Omental fat pad (tissue), 4 donors: ENCODE measurements at places on chromosomes 11 and 22. TPM values are rescaled to one million over a fixed set of nuclear protein-coding genes. Genes with fewer than 3 reads are reported as not detected.

DNA sequence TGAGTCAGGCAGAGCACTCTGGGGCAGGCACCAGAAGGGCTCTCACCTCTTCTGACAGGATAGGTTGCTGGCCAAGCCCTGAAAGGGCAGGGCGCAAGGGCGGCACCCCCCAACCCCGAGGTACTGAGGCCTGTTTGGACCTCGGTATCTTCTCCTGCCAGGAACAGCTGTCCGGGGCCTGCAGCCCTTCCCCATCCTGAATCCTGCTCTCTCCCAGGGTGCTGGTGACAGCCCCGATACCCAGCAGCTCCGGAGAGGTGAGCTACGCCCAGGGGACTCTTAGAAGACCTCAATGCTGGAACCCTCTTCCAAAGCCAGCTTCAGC, 79.1 kb downstream of the PHF21B start:
- DNase-seq = no peak

The B3GAT1 gene
- total RNA-seq = 0.72 TPM

DNA sequence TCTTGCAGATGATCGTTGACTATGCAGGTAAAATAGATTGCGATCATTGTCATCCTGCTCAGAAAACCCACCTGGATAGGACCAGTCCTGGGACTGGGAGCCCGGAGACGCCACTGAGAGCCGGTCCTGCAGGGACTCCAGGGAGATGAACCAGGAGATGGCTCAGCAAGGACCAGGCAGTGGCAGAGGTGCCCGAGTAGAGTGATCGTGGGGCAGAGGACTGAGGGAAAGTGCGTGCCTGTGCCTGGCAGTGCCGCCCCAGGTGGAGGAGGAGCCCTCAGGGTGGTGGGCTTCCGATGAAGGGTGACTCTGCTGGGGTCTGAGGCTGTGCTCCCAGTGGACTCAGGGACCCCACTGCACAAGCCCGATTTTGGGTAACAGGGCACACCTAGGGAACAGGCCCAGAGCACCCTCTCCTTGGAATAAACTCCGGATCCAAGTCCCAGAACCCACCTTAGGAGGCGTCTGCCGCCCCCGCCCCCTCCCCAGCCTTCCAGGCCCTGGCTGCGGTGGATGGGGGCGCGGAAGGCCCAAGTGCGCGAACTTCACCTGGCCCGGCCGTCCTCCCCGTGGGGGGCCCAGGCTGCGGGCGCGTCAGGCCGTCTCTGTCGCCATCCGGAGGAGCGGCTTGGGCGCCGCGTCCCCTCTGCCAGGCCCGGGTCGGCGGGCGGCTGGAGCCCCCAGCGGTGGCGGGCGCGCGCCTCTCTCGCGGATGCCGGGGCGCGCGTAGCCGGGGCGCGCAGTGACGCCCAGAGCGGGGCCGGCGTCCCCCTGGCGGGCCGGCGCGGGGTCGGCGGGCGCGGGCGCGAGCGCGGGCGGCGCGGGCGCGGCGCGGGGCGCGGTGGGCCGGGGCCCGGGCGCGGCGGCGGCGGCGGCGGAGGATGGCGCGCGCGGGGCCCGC, 1338.8 kb downstream of the BRD1 start:
- DNase-seq = no peak

- DNase-seq = no peak
These were observed 45.8 kb downstream of the SCGB1A1 start for GRCh38 chr11:62464655-62465054.

The GGTLC2 gene
- total RNA-seq = not detected

The OR4A16 gene
- not detected for total RNA-seq

GRCh38 chr22:37760152-37760551, 47.6 kb upstream of the GCAT start:
- no peak for DNase-seq

GRCh38 chr22:17095538-17095937, 10.7 kb downstream of the IL17RA start:
- no peak for DNase-seq

DNA sequence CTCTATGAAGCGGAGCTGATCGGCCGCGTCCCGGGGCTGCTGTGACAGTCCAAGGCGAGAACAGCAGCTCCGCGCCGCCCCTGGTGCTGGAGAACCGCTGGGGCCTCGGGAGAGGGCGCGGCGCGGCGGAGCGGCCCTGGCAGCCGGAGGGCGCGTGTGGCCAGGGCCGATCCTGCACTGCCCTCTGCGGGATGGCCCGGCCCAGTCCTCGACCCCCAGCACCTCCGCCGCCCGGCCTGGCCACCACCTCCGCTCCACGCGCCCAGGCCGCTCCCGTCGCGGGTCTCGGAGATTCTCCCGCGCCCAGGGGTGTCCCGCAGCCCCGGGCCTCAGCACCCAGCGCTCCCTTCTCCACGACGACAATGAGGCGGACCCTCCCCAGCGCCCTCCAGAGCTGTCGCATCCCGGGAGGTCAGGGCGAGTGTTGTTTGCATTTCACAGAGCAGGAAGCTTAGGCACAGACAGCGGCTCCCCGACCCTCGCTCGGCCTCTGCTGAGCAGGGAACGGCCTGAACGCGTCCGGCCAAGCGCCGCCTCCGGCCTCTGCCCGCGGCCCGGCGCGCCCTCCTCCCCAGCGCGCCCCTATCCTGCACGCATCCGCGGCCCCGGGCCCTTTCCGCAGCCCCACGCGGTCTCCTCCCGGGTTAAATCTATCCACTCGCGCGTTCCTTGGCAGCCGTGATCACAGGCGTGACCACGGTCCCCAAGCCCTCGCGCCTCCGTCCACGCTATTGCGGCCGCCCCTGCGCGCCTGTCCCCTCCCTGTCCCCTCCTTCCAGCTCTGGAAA, 109.7 kb downstream of the WNT7B start:
- no peak for DNase-seq

The NELL1 gene
- 0.48 TPM for total RNA-seq

DNA sequence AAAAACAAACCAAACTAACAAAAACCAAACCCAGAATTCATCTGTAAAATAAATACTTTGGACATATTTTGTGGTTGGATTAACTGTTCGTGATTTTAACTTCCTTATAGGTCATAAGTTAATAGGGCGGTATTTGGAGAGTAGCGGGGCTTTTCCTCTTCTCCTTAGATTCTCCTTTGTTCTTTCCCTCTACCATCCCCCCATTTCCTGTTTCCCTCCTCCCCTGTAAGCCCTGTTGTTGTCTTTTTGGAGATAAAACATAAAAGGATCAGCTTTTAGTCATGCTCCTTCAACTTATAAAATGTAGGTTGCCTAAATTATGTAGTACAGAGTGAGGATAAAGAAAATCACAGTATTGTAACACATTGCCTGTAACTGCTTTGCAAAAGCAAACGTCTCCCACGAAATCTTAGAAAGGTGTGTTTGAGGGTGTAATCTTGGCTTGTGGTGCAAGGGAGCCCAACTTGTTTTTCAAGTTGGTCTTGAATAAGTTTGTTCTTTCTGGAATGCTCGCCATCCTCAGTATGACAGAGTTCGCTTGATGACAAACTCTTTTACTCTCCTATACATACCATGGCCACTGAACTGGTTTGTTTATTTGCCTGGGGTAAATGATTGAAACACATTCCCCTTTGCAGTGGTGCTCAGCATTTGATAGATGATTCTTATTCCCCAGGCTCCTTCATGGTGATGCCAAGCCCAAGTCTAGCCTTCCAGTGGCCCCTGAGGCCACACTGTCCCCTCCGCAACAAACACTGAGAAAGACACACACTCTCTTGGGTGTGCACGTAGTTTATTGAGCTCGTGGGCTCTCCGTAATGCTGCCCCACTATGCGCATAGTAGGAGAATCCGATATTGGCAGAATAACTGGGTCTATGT, 49.4 kb downstream of the TEAD1 start:
- no peak for DNase-seq

- no peak for DNase-seq
These were observed 70.2 kb downstream of the DBX1 start for GRCh38 chr11:20089796-20090653.

DNA sequence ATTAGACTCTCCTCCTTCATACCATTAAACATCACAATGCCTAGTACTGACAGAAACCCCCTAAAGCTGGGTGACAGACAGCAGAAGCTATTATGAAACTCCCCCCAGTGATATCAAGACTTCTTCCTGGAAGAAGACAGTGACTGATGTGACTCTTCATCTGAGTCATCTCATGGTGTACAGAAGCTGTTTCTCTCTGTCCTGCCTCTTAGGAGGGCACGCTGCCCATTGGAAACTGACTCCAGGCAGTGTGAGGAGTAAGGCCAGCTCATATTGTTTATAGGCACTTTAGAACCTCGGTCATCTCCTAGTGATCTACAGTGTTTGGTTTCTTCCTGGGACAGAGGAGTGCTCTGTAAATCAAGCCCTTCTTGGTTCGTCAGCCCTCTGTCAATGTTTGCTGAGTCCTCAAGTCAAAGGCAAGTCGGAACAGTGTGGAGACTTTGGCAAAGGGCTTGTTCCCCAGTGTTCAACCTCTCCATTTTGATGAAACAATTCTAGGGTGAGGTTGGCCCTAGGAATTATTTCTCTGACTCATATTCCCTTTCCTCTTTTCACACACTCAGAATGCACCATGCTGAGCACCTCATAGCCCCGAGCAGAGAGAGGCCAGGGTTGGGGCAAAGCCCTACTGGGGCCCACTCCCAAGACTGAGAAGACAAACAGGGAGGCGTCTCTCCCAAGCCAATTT, 172.5 kb upstream of the TMEM45B start:
- DNase-seq = no peak

The LARGE1 gene
- 31.2 TPM for total RNA-seq

The GALNT18 gene
- 41.3 TPM for total RNA-seq

- DNase-seq = no peak
These were observed 325.9 kb downstream of the MIAT start for GRCh38 chr22:26983311-26983710.

The NCF4 gene
- total RNA-seq = 31.6 TPM

GRCh38 chr11:34909415-34909814, 6.8 kb downstream of the APIP start:
- DNase-seq = no peak

The CARS1 gene
- total RNA-seq = 40.6 TPM

The CST6 gene
- total RNA-seq = not detected

- DNase-seq = no peak
These were observed 2.9 kb downstream of the SCARF2 start for GRCh38 chr22:20434773-20435172.

- no peak for DNase-seq
These were observed 9.9 kb upstream of the RASL10A start for GRCh38 chr22:29325356-29325755.

The SMCO4 gene
- total RNA-seq = 22.2 TPM

The TRIM49 gene
- not detected for total RNA-seq

GRCh38 chr11:73480677-73481076, 104.5 kb downstream of the RELT start:
- no peak for DNase-seq

The MS4A12 gene
- total RNA-seq = not detected

The PHOX2A gene
- total RNA-seq = not detected

DNA sequence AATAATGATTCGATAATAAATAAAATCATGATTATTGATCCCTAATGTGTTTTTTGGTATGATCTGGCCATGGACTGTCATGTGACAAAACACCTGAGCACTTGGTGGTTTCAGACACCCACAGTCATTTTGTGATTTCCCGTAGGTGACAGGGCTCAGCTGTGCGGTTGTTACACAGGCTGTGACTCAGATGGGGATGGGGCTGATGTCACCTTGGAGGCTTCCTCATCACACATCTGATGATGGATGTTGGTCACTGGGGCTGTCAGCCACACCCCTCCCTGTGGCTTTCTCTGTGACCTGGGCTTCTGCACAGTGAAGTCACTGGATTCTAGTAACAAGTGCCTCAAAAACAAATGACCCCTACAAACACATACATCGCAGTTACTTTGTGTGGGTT, 995.1 kb downstream of the BRD1 start:
- no peak for DNase-seq

- DNase-seq = no peak
These were observed 97.2 kb downstream of the MICAL2 start for GRCh38 chr11:12207384-12208150.

- no peak for DNase-seq
These were observed 83.5 kb downstream of the CTTN start for GRCh38 chr11:70481625-70482528.

- no peak for DNase-seq
These were observed 256.4 kb upstream of the SESN3 start for GRCh38 chr11:95487391-95487790.

- DNase-seq = no peak
These were observed 14.7 kb downstream of the EPS8L2 start for GRCh38 chr11:720642-721246.

DNA sequence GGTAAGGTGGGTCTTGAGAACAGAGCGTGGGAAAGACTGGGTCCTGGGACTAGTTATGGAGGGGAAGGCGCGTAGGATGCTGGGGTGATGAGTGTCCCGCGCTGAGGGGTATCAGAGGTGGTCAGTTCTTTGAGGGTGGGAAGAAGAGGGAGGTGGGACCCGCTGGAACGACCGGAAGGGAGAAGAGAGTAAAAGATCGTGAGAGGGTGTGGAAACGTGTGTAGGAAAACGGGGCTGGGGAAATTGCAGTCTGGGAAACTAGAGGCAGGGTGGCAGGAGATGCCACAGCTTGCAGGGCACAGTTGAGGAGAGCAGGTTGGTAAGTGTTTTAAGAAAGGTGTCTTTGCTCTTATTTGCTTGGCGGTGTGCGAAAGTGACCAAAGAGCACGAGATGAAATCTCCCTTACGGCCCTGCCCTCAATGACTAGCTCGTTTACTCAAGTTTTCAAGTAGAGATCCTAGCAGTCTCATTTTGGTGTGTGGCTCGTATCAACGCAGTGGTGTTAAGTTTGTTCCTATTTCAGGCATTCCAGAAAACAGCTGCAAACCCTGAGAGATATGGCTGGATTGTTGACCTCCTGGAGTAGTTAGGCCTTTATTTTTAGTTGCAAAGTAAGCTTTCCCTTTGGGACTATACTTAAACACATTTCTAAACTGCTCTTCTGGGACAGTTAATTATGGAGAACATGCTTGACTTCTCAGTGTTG, 615 bp downstream of the STT3A start:
- DNase-seq = peak; percentile 28

- no peak for DNase-seq
These were observed 157.3 kb upstream of the BDNF start for GRCh38 chr11:27857588-27857987.

The KREMEN1 gene
- total RNA-seq = 11.1 TPM

- DNase-seq = no peak
These were observed 40.8 kb upstream of the PCF11 start for GRCh38 chr11:83116015-83116641.

DNA sequence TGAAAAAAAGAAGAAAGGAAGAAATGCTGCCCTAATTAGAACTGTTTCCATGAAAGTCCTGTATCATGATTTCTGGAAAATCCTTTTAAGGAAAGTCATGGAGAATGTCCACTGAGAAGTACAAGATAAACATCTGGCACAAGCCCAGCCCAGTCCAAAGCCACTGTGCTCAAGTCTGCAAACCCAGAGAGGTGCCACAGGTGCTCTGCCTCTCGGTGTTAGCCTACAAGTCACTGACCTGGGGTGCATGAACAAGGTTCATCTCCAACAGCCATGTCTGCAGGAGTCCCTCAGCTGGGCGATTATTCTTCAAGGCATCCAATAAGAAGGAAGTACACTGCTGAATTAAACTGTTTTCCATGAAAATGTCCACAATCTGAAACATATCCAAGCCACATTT, 51.1 kb upstream of the SLC25A1 start:
- no peak for DNase-seq

GRCh38 chr22:31653944-31654343, 8.1 kb downstream of the PISD start:
- no peak for DNase-seq
